ENCODE measurements at places on chromosomes 3 and 15. TPM values are rescaled to one million over a fixed set of nuclear protein-coding genes. Genes with fewer than 3 reads are reported as not detected.

MCF2L2 gene
- polyA plus RNA-seq, result 2.4 TPM

KLHL40 gene
- polyA plus RNA-seq, result 0.25 TPM

CYB561D2 gene
- 20.6 TPM for polyA plus RNA-seq

RYK gene
- polyA plus RNA-seq, result 55.7 TPM

NMNAT3 gene
- polyA plus RNA-seq, result 15.1 TPM

PIGBOS1 gene
- polyA plus RNA-seq, result 17.6 TPM

FEZF2 gene
- polyA plus RNA-seq, result not detected

FGD5 gene
- polyA plus RNA-seq, result 6.3 TPM

ARNT2 gene
- polyA plus RNA-seq, result 8.0 TPM

NAALADL2 gene
- polyA plus RNA-seq, result 6.5 TPM

ITIH3 gene
- polyA plus RNA-seq, result 5.3 TPM

NOP10 gene
- polyA plus RNA-seq, result 161 TPM

GHRL gene
- 19.9 TPM for polyA plus RNA-seq

RPL22L1 gene
- polyA plus RNA-seq, result 94.4 TPM

GP9 gene
- polyA plus RNA-seq, result 0.18 TPM

SLC9C1 gene
- polyA plus RNA-seq, result 0.33 TPM

SLC28A2 gene
- 16.8 TPM for polyA plus RNA-seq

ANKUB1 gene
- polyA plus RNA-seq, result 0.12 TPM

ATXN7 gene
- 21.0 TPM for polyA plus RNA-seq

GCSAM gene
- 3.7 TPM for polyA plus RNA-seq

MYO1E gene
- polyA plus RNA-seq, result 126 TPM

CD200 gene
- polyA plus RNA-seq, result 21.8 TPM

ALG1L2 gene
- polyA plus RNA-seq, result 0.91 TPM

DNAJB8 gene
- polyA plus RNA-seq, result not detected

NR1I2 gene
- 89.1 TPM for polyA plus RNA-seq

CCR4 gene
- 0.37 TPM for polyA plus RNA-seq

EPHA3 gene
- 3.0 TPM for polyA plus RNA-seq

PLA1A gene
- polyA plus RNA-seq, result 9.3 TPM

ROPN1 gene
- polyA plus RNA-seq, result 0.16 TPM

CADM2 gene
- 2.4 TPM for polyA plus RNA-seq

CILP gene
- 2.8 TPM for polyA plus RNA-seq

DNASE1L3 gene
- 56.2 TPM for polyA plus RNA-seq

All from large intestine (tissue), 12 donors.